HT1080 (cell line): ENCODE measurements at places on chromosomes 5 and 9.
A peak's percentile ranks its signal among the peaks of the same experiment; 100 is the strongest.

DNA sequence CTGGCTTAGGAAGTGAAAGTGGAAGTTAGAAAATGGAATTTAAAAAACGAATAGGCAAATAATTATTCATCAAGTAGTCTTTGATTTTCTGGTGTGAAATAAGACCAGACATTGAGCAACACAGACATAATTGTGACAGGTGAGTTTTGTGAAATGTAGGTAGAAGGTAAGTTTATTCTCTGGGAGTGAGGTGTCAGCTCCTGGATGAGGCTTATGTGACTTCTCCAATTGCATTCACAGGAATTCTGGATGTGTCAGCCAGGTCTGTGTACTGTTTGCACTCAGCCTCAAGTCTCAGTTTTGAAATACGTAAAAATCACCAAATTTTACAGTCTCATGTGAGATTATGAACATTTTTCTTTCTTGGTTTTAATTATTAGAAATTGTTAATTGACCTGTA, 537.6 kb downstream of the CETN3 start:
- DNase-seq = no peak

DNA sequence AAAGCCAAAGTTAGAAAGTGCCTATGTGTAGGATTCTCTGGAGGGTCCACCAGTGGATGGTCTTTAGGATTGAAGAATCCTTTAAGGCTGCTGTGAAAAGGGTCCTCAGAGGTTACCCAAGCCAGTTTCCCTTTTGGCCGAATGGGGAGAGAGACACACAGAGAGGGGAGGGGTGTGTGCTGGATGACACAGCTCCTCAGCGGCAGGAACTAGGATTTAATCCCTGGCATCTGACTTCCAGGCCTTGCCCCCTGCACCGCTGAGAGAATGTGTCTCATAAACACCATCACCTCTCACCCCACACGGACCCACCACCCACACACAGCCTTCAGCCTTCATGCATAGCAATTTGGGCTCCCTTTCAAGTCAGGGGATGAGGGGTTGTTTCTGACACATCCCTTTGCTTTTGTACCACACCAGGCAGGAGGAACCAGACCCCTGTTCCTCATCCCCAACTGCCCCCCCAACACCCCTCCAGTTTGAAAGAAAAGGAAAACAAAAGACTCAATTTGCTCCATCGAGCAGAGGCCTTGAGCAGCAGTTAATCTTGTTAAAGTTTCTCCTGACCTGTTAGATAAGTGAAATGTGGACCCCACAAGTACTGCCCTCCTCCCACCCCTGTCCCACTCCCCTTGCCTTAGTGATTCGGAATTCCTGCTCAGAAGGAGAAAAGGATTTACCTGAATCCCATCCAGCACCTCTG, 4.0 kb downstream of the PAPPA start:
- DNase-seq = peak; percentile 66

DNA sequence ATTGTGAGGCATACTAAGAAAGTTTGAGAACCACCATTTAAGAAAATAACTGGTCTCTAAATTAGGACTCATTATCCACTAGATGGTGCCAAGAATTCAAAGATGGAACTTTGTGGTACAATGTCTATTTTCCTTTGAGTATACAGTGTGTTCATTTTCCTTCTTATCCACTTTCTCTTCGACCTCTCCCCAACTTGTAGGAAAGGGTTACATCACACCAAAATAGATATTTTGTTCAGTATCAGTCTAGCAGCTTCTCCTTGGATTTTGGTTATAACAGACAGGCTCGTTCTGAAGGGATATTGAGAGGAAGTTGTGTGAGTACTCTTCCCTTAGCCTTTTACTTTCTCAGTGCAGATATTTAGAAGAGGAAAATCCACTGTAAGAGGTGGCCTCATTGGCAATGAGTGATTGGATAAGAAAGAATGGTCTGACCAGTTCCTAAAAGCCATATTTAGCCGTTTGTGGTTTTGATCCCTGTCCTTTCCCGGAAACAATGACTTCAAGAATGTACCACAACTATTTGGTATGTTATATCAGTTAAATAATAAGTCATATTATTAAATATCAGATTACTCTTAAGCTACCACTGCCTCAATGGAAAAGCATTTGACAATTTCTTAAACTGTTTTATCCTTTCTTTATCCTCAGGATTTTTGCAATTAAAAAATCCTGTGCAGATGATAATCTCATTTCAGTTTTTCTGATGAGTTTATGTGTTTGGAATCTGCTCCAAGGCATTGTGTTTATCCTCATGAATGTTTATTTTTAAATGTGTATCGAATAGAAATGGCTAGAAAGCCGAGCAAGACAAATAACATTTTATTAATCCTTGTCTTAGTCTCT, 69.0 kb upstream of the GRAMD2B start:
- peak; percentile 94 for DNase-seq

GRCh38 chr5:139438707-139439012, 665 bp downstream of the DNAJC18 start:
- DNase-seq = no peak

GRCh38 chr9:124475158-124475867, 25.1 kb downstream of the ADGRD2 start:
- DNase-seq = peak; percentile 16

GRCh38 chr5:133612249-133612860, at the start of gene FSTL4:
Gene FSTL4 (minus strand): TSS chr5:133612541.
- DNase-seq = no peak

DNA sequence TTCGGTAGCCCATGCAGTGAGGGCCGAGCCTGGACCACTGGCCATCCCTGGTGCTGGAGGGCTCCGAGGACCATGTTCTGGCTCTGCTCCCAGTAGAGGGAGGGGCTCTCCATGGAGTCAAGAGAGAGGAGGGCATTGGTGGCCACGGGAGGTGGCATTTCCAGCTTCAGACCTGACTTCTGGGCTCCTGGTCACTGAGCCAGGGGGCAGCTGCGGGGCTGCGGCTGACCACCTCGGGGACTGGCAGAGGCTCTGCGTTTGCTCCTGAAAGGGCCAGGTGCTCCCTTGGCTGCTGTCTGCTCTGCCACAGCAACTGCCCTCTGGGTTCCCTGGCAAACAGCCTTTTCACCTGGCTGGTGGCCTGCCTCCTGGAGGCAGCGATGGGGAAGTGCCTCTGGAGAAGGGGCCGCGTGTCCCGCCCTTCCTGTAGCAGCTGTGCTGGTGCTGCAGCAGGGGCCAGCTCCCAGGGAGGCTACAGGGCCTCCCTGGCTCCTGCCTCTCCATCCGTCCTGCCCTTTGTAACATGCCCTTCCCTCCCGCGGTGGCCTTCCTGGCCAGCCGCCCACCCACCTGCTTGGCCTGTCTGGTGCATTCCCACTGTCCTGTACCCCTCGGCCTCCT, 144.6 kb downstream of the CACNA1B start:
- peak; percentile 30 for DNase-seq

DNA sequence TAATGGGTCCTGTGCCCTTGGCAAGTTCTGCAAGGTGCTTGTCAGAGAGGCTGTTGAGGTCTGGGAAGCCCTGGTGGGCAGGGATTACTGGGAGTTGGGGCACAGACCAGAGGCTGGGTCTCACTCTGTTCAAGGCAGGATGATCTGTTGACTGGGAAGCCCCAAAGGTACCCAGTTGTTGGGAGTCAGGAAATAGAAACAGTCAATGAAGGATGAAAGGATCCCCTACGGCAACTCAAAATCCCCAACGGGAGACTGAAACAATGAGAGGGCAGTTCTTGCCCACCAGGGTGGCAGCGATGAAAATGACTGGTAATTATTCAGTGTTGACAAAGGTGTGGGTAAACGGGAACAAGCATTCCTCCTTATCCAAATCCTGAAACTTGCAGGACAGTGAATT, 31.2 kb downstream of the BNIP1 start:
- no peak for DNase-seq
